IMR-90 (cell line): ENCODE measurements at places on chromosomes 13 and 19. TPM values are rescaled to one million over a fixed set of nuclear protein-coding genes. Genes with fewer than 3 reads are reported as not detected.

GRCh38 chr13:49776871-49777270 lies 15.6 kb downstream of the KPNA3 start:
- peaks cover 5% of the 10 kb centered on the region for H3K4me1 ChIP-seq
- H3K4me3 ChIP-seq = no peak overlapping the region
- H3K27ac ChIP-seq = no peak overlapping the region
- DNase-seq = peak; percentile 43
- no peaks in the 10 kb centered on the region; the same call in 1 of the 2 replicates for H3K36me3 ChIP-seq

MAB21L1 gene
- 0.53 and 0.59 TPM in 2 replicates for polyA plus RNA-seq

GRCh38 chr13:40402931-40403431 lies 263.5 kb downstream of the FOXO1 start:
- H3K27ac ChIP-seq = peak overlapping the region; percentile 51
- no peaks in the 10 kb centered on the region for H3K36me3 ChIP-seq
- H3K4me1 ChIP-seq = peaks cover 15% of the 10 kb centered on the region

DNAJC15 gene
- 22.0 and 28.9 TPM in 2 replicates for polyA plus RNA-seq

SIGLEC14 gene
- polyA plus RNA-seq = not detected in 2 replicates

GRCh38 chr19:3098141-3098514 lies 4.0 kb downstream of the GNA11 start:
- H3K27ac ChIP-seq = peak overlapping the region; percentile 47; the same call in 1 of the 2 replicates
- H3K4me1 ChIP-seq = peaks cover 22% of the 10 kb centered on the region
- H3K4me3 ChIP-seq = no peak overlapping the region

GRCh38 chr19:5814123-5814851 lies 9.4 kb downstream of the NRTN start:
- no peak overlapping the region for H3K4me3 ChIP-seq
- H3K36me3 ChIP-seq = no peaks in the 10 kb centered on the region
- peaks cover 20% of the 10 kb centered on the region for H3K27me3 ChIP-seq
- no peaks in the 10 kb centered on the region for H3K4me1 ChIP-seq
- DNase-seq = no peak
- no peak overlapping the region for H3K27ac ChIP-seq

SYCN gene
- polyA plus RNA-seq = not detected in 2 replicates

GRCh38 chr13:80342471-80343371 lies 1.8 kb upstream of the SPRY2 start:
- peak overlapping the region; percentile 74 for H3K27ac ChIP-seq
- peak; percentile 66 for DNase-seq
- H3K4me1 ChIP-seq = no peaks in the 10 kb centered on the region; the same call in 1 of the 2 replicates
- H3K27me3 ChIP-seq = no peaks in the 10 kb centered on the region
